Effector CD4-positive, alpha-beta T cell (primary cell): ENCODE measurements at places on chromosomes 2 and 18.

DNA sequence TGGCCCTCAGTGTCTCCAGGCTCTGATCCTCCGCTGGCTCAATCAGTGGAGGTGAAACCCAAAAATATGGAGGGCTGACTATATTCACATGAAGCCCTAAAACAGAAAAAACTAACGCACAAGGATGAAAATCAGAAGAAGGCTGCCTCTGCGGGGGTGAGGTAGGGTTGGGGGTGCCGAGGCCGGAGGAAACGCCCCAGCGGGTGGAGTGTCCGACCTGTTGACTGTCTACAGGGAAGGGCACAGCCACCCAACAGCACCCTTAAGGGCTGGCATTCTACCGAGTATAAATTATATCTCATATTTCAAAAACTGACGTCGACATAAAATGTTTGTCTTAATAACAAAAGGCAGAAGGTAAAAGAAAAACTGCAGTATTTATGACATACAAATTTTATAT is 223.5 kb downstream of the HDAC4 start:
- DNase-seq = no peak

DNA sequence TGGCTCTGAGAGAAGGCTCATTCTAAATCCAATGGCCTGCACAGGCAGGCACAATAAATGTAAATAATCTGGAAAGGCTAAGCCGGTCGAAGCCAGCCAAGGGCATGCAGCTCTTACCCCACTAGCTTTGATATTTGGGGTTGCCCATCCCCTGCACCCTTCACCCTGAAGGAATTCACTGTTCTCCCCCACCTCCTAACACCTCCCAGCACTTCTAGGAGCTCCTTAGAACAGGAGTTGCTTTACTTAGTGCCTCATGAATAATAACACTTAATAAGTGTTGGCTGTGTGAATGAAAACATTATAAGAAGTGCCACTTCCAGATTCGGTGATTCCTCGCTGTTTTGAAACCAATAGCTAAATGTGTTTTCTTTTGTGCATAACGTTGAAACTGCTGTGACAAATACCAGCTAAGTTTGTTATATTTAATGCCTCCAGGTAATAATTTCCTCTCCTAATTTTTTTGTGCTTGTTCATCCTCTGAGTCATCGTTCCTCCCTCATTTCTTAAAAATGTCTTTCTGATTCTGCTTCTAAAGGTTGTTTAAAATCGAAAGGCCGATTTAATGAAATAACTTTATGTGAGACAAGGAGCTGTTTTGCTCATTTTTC is 458.8 kb downstream of the METTL4 start:
- DNase-seq = no peak

- DNase-seq = no peak
These were observed 1.9 kb downstream of the LIMS2 start for GRCh38 chr2:127673291-127674069.

GRCh38 chr2:184698476-184698875 is 100.1 kb downstream of the ZNF804A start:
- DNase-seq = no peak

DNA sequence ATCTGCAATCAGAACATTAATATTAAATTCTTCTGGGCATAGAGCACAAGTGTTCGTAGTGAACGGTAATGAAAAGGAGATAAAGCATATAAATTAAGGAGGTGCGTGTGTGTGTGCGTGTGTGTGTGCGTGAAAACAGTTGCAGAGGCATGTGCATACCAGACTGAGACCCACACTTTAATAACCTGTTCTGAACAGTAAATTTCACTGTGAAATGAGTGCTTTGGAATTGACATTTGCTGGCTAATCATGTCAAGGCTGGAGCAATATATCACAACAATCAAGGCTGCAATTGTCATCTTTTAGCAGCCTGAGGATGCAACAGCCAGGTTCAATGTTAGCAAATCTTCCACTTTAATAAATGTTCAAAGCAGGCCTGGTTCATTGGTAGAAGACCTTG is 57.9 kb downstream of the DCDC2C start:
- DNase-seq = no peak

DNA sequence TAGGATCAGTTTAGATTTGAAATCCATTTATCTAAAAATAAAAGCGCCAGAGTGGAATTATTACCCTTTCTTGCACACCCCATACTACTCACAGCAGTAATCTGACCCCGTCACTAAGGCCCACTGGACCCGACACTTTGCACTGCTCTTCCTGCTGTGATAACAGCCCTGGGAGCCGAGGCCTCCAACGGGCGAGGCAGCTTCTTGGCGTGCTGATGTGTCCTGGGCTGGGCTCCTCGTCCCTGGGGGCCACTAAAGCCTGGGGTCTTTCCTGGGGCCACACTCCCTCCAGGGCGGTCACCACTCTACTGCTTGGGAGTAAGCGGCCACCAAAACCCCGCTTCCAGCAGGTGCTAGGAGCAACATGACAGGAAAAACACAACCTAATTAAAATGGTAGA is 61.7 kb downstream of the ZAP70 start:
- DNase-seq = no peak

GRCh38 chr2:182866461-182867406 is at the start of gene FRZB:
FRZB (minus strand) TSS chr2:182866637; CDS start chr2:182866552, 85 bp downstream.
- no peak for DNase-seq

DNA sequence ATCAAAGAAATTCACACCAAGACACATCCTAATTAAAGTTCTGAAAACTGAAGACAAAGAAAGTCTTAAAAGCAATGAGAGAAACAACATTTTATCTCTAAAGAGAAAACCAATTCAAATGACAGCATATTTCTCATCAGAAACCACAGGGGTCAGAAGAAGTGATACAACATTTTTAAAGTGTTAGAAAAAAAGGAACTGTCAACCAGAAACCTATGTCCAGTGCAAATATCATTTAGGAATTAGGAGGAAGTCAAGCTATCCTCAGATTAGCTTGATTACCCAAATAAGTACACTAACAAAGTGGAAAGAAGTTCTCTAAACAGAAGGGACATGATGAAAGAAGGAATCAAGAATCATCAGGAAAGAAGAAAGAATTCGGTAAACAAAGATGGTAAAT is 59.5 kb upstream of the BCL2L11 start:
- DNase-seq = no peak

DNA sequence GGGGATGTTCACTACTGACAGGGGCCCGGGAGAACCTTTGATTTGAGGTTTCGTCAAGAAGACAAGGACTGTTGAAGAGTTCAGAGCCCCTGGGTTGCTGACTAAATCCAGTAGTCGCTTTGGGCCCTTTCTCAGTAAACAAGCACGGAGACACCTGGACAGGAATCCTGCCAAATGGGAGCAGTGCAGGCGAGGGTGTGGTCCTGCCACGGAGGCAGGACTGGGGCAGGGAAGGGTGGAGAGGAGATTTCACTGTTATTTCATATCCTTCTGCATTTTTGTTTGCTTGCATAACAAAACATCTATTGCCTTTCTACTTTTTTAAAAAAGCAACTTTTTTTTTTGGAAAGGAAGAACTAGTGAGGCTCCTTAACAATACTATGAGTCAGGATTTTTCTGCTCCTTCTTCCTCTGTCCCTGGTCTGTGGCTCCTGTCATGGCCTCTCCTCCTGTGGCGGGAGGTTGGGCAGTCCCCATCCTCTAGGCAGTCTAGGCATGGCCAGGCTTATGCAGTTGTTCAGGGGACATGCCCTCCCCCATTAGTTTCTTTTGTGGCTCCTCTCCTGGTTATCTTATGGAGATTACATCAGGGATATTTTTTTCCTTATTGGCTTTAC is 57.7 kb downstream of the ARHGEF4 start:
- DNase-seq = no peak
